Amygdala (tissue), 56 donors: ENCODE measurements at places on chromosomes 2 and 18.

GRCh38 chr2:225140723-225141122, 98.5 kb upstream of the DOCK10 start:
- DNase-seq: no peak

DNA sequence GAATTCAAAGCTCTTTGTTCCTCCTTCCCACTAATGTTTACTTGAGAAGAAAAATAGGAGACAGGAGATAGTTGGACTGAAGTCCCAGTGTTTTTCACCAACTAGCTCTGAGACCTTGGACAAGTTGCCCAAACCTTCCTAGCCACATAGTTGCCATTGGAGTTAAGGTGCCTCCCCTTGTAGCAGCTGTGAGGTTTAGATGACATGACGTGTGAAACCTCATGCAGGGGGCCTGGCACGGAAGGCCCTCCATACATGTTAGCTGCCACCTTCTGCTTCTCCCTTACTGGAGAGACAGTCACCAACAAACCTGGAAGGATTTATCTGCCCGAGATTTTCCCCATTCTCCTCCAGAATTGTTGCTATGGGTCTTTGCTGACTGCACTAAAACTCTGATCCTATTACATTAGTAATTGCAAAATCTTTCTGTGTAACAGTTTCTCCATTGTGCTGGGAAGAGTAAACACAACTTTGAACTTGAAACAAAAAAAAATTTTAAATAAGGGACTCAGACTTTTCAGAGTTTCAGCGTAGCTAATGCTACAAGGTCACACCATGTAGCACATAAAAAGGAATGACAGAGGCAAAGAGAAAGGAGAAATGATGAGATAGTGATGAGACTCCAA, 23.8 kb upstream of the CABYR start:
- no peak for DNase-seq

DNA sequence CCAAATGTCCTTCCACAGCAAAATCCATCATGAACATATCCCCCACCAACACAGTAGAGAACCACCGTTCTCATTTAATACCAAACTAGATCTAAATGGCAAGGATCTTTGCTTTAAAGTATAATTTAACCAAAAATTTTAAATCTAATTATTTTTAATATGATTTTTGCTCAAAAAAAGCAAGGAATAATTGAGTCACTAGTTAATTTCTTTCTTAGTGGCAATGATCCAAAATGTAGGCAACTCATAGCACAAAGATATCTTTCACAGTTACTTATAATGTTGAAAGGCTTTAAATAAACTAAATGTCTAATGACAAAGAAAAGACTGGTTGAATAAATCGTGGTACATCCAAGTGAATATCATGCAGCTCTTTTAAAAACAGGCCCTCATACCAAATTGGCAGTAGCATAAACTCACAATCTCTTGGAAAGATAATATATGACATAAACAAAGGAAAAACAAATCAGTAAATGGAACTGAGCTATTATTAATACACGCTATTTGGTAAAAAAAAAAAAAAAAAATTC, 20.3 kb downstream of the PTPN2 start:
- DNase-seq: no peak

DNA sequence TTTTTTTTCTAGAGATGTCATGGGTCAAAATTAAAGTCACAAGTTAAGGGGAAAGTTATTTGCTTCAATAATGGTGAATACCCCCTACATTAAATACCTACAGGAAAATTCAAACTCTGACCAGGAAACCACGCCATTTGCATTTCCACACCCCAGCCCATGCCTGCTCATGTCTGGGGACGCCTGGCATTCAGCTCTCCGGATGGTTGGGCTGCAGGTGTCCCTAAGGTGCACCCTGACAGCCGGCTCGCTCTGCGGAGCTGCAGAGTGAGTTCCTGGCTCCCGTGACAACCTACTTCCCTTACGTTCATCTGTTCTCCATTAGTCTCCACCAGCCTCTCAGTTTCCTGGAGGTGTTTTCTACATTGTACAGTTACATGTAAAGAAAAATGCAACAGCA, 122.7 kb upstream of the RIOK3 start:
- no peak for DNase-seq

GRCh38 chr2:193315428-193316091, 1120.8 kb upstream of the TMEFF2 start:
- no peak for DNase-seq

- DNase-seq: no peak
Measured at GRCh38 chr18:36762074-36762473, 66.7 kb downstream of the TPGS2 start.
